ENCODE measurements at places on chromosomes 4 and X. TPM values are rescaled to one million over a fixed set of nuclear protein-coding genes. Genes with fewer than 3 reads are reported as not detected.

HPF1 gene
- total RNA-seq: 37.0 TPM

KLB gene
- 25.0 TPM for total RNA-seq

FAM114A1 gene
- total RNA-seq: 100 TPM

CORIN gene
- total RNA-seq: not detected

SOD3 gene
- 86.4 TPM for total RNA-seq

MTNR1A gene
- total RNA-seq: not detected

BTC gene
- 2.0 TPM for total RNA-seq

AWAT2 gene
- not detected for total RNA-seq

LNX1 gene
- total RNA-seq: 62.5 TPM

C4orf51 gene
- not detected for total RNA-seq

NOX1 gene
- not detected for total RNA-seq

UGT2B28 gene
- total RNA-seq: not detected

GAGE12J gene
- total RNA-seq: not detected

ADAM29 gene
- total RNA-seq: not detected

MECP2 gene
- 36.8 TPM for total RNA-seq

SFRP2 gene
- total RNA-seq: 3.1 TPM

TBC1D9 gene
- 50.7 TPM for total RNA-seq

PPP1R2C gene
- total RNA-seq: 0.51 TPM

TMEM31 gene
- total RNA-seq: not detected

HTN3 gene
- total RNA-seq: not detected

LIMCH1 gene
- total RNA-seq: 28.9 TPM

HS3ST1 gene
- total RNA-seq: 0.16 TPM

STOX2 gene
- total RNA-seq: 4.1 TPM

GABRG1 gene
- not detected for total RNA-seq

HSFX1 gene
- 0.33 TPM for total RNA-seq

GLUD2 gene
- total RNA-seq: 6.5 TPM

NOP14 gene
- 17.8 TPM for total RNA-seq

ADGRG2 gene
- total RNA-seq: 1.7 TPM

USP26 gene
- not detected for total RNA-seq

ENPEP gene
- total RNA-seq: 3.4 TPM

FRMD7 gene
- total RNA-seq: not detected

SUPT20HL2 gene
- total RNA-seq: not detected

POF1B gene
- 0.75 TPM for total RNA-seq

MMAA gene
- 3.4 TPM for total RNA-seq

CD38 gene
- total RNA-seq: 15.3 TPM

NAA11 gene
- total RNA-seq: not detected

MAGEA11 gene
- total RNA-seq: not detected

NUDT10 gene
- total RNA-seq: not detected

All from subcutaneous adipose tissue (tissue), 4 donors.